Articular chondrocyte of knee joint (primary cell): ENCODE measurements at places on chromosomes 2 and 18. TPM values are rescaled to one million over a fixed set of nuclear protein-coding genes. Genes with fewer than 3 reads are reported as not detected.

ZNF804A gene
- 0.11 TPM in 1 of 2 replicates, not detected in the other for total RNA-seq

ERICH2 gene
- 0.39 and 0.43 TPM in 2 replicates for total RNA-seq

RTTN gene
- 13.9 and 15.7 TPM in 2 replicates for total RNA-seq

UGT1A6 gene
- not detected in 2 replicates for total RNA-seq

SLC40A1 gene
- total RNA-seq, result 21.6 and 25.7 TPM in 2 replicates

POTEI gene
- not detected in 2 replicates for total RNA-seq

NPHP1 gene
- total RNA-seq, result 8.6 and 11.8 TPM in 2 replicates

GALR1 gene
- total RNA-seq, result not detected in 2 replicates

RPS27A gene
- total RNA-seq, result 1,186 and 1,583 TPM in 2 replicates

ARHGAP28 gene
- total RNA-seq, result 36.4 and 38.2 TPM in 2 replicates

RAB6C gene
- total RNA-seq, result not detected in 2 replicates

RTP5 gene
- total RNA-seq, result not detected in 2 replicates

GTF2A1L gene
- total RNA-seq, result 4.6 TPM in 1 of 2 replicates, not detected in the other

SERPINB13 gene
- total RNA-seq, result not detected in 2 replicates

RNF144A gene
- 18.4 and 18.9 TPM in 2 replicates for total RNA-seq

RGPD3 gene
- total RNA-seq, result 0.65 and 1.2 TPM in 2 replicates

ZAP70 gene
- not detected in 2 replicates for total RNA-seq

TTN gene
- 0.13 and 0.22 TPM in 2 replicates for total RNA-seq

ZBTB14 gene
- total RNA-seq, result 18.3 and 18.8 TPM in 2 replicates

DSC1 gene
- under 0.01 TPM in 1 of 2 replicates, not detected in the other for total RNA-seq

C2orf42 gene
- 22.2 and 25.9 TPM in 2 replicates for total RNA-seq
